ENCODE measurements at places on chromosomes 7 and 10.

GRCh38 chr10:98006266-98006665 is 24.2 kb downstream of the CRTAC1 start:
- DNase-seq, result no peak

- DNase-seq, result no peak
These were observed 341.8 kb downstream of the ANKRD30A start for GRCh38 chr10:37467246-37467645.

DNA sequence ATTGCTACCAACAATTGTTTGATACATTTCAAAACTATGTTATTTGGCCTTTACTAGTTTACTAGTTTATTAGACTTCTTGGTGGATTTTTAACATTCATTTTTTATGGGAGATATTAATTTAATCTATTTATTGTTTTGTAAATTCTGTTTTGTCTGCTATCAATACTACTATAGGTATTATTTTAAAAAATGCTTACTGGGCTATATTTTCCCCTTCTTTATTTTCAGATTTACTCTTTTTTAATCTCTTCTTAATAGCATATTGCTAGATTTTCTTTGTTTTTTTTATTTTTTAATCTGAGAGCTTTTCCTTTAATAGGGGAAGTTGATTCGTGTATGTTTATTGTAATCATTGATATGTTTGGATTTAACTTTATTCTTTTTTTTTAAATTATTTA is 147.5 kb downstream of the CDK14 start:
- no peak for DNase-seq

- DNase-seq, result no peak
These were observed at the start of gene ODAD2 for GRCh38 chr10:27998954-27999275. ODAD2 (minus strand) TSS chr10:27999079; CDS start chr10:27995142, 3,937 bp downstream.

DNA sequence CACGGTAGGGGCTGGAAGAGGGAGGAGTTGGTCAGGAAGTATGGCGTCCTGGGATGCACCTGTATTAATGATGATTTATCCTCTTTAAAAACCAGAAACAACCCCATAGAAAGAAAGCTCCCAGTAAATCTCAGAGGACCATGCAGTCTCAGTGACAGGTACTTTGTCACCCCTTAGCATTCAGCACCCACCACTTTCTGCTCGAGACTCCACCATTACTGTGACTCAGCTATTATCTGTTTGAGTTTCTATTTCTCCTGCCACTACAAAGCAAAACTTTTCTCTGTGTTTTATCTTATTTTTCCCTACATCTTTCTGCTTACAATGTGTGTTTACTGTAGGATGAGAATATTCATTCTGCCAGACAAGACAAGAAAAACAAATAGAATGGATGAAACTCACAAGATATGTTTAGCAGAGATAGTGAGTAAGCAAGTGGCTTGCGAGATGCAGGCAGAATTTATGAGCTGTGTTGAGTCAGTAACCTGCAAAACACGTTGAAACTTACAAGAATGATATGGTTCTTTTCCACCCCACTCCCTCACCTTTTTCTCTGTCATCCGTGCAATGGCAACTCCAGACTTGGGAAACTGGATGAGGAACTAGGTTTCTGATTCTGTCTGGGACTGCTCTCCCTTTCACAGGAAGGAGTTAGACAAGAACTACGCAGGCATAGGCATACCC is 127.1 kb downstream of the AOAH start:
- no peak for DNase-seq

DNA sequence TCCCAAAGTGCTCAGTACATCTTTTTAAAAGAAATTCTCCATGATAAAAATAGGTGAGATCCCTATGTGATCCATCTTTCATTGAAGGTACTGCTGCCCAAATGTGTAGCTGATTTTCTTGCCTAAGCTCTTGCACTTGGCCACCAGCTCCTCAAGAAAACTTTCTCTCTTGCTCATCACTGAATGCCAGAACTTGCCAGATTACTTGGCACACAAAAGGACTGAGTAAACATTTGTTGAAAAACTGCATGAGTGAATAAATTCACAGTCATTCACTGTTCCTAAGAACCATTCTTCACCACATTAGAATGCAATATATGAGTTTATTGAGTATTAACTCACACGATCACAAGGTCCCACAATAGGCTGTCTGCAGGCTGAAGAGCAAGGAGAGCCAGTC is 99.9 kb downstream of the TRIL start:
- DNase-seq, result no peak

- DNase-seq, result no peak
These were observed 13.1 kb downstream of the INPP5F start for GRCh38 chr10:119738962-119739361.

DNA sequence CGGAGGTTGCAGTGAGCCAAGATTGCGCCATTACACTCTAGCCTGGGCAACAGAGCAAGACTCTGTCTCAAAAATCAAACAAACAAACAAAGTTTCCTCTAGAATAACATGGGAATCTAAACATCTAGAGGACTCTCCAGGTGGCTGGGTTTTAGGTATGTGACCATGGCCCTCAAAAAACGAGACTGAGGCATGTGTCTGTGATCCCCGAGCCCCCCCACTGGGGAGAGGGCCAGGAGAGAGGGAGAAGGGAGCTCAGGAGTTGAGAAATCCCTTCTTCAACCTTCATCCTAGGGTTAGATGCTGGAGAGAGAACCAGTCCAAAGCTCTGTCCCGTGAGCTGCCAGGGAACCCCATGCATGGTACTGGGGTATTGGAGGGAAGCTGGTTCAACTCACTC is 188.0 kb upstream of the LYZL2 start:
- DNase-seq, result no peak

- DNase-seq, result no peak
These were observed 28.4 kb upstream of the VWDE start for GRCh38 chr7:12431886-12432556.

GRCh38 chr10:80373502-80373901 is 16.9 kb downstream of the DYDC2 start:
- no peak for DNase-seq

- peak; percentile 59 for DNase-seq
These were observed 13.8 kb upstream of the CYP3A5 start for GRCh38 chr7:99693427-99694200.

DNA sequence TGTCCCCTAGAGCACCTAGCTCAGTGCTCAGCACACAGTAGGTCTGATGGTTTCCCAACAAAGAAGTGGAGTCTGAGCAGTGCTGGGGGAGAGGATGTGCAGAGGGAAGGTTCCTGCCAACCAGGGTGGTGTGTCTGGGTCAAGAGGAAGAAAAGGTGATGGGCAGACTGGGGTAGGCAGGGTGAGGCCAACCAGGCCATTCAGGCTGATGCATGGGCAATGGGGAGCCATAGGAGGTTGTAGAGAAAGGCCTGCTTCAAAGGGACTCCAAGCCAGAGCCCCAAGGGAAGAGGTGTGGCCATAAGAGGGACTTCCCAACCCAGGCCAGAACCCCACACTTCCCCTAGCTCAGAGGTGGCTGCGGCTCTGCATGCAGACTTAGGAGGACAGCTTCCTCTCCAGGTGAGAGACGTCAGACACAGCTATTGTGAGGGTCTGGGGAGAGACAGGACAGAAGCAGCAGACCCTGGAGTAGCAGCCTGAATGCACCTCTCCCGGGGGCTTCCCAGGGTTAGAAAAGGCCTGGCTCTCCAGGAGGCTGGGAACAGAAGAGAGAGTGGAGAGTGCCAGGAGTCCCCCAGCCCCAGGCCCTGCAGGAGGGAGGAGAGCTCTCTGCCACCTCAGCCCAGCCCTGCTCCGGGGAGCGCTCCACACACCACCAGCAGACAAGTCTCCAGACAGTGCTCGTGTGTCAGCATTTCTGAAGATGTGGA is 87.4 kb upstream of the ZMIZ1 start:
- no peak for DNase-seq

DNA sequence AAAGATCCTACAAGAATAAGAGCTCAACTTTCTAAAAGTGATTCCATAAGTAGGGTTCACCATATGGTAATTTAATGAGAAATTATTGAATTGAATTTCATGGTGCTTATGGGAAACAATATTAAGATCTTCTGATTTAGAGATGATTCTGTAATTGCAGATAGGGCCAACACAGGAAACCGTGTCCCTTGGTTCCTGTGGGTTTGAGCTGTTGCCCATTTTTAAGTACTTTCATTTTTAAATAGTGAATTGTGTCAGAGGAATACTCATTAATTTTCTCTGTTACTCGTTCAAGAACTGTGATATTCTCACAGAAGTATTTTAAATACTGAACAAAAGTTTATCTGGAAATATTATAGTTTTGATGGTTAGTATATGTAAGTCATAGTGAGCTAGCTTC is 129.2 kb downstream of the SRI start:
- no peak for DNase-seq

GRCh38 chr10:59735296-59735695 is 18.0 kb downstream of the MRLN start:
- no peak for DNase-seq

DNA sequence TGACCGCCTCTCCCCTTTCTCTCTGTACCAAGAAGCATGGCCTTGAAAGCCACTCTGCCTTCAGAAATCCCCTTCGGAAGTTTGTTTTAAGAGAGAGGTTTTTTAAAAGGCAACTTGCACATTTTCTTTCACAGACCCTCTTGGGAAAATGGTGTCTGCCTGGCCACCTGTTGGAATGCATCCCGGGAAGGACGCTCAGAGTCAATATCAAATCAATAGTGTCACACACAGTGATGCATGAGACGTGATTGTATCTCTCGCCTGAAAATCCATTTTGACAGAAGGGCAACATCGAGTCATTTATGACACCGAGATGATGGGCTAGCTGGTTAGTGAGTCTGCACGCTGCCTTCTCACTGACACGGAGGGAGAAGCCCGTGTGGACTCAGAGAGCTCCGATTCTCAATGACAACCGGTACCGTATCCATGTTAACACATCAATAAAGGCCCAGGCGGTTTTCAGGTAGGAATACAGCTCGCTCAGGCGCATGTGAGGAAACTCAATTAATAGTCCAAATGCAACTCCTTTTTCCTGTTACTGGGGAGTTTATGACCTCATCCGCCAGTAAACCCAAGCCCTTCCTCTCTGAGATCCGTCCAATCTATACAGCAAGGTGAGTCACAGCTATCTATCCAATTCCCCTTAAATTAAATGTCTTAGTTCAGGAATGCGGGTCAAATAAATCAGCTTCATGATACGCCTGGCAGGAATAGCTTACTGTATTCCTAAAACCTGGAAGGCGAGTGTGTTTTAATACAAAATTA is 621.5 kb upstream of the MKI67 start:
- DNase-seq, result no peak

DNA sequence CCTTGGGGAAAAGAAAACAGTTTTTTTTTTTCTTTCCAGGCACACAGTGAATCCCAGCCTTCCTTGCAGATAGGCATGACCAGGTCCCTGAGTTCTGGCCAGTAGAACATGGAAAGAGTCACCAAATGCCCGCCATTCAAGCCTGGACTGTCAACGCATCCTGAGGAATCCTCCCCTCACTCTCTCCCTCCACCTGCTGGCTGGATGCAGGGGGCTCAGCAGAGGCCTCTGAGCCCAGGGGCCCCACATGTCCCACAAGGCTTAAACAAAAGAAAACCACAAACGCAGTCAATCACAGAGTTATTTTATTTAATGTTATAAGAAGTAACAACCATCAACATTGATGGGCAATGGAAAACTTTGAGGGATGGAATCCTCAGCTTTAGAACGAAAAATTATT is 93.1 kb downstream of the JCAD start:
- DNase-seq, result no peak

GRCh38 chr10:101749047-101750016 is 26.6 kb downstream of the FGF8 start:
- no peak for DNase-seq

GRCh38 chr7:7524121-7524520 is 11.6 kb downstream of the COL28A1 start:
- no peak for DNase-seq

- DNase-seq, result no peak
These were observed 6.5 kb downstream of the SVIL start for GRCh38 chr10:29628311-29628710.

DNA sequence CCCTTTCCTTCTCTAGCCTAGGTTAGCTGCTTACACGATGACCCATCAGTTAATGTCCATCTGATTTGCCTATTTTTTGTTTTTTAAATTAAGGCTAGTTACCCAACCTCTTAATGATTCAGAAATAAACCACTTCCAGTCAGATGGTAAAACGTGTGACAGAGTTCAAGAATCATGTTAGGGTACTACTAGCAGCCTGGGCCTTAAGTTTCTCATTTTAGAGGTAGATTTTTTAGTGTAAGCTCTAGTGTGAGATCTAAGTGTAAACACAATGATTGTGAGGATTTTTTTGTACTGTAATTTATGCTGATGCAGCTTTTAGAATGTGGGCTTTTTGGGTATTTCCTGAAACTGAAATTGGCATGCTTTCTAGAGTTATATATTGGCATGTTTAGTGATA is 130.0 kb downstream of the CDK14 start:
- DNase-seq, result no peak

- no peak for DNase-seq
These were observed 242.8 kb upstream of the PPP2R2D start for GRCh38 chr10:131657985-131658330.

GRCh38 chr7:50332241-50333165 is 28.0 kb downstream of the IKZF1 start:
- DNase-seq, result no peak

DNA sequence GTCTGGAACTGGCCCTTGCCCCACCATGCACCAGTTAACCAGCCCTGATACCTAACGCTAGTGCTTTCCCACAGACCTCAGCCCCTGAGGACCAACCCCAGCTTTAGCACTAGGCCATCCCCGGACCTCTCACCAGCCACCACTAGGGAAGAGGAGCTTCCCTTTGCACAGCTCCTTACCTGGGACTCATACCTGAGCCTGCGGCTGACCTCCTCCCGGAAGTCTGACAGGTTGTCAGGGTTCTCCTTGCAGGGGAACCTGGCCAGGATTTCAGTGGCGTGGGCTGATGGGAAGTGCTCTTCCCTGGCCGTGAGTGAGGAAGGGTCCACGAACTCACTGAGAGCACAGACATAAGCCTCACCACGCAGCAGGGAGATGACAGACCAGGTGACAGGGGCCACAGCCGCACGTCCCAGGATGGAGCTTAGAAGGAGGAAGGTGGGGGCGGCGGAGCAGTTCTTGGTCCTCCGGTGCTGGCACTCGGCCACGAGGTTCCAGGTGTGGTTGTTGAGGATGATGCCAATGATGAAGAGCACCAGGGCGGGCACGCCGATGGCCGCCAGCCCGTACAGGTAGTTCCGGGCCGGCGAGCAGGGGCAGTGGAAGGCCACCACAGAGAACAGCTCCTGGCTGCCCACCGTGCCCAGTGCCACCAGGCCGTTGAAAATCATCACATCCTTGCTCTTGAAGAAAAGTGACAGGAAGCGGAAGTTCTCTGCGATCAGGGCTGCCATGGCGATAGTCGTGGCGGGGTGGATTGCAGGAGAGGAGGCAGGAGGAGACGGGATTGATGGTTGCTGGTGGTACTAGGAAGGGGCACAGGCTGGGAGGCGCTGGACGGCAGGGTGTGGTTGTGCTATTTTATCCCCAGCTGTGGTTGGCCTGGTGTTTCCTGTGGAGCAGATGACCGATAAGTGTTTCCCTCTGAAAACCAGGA is 2.7 kb downstream of the CALHM2 start:
- peak; percentile 50 for DNase-seq

- peak; percentile 52 for DNase-seq
These were observed 4.2 kb downstream of the SMARCD3 start for GRCh38 chr7:151244196-151244840.

GRCh38 chr10:132282667-132283603 is 24.8 kb downstream of the STK32C start:
- peak; percentile 29 for DNase-seq
